ENCODE measurements at places on chromosomes 5 and 9.

- DNase-seq: no peak
Measured at GRCh38 chr9:131333771-131334628, 44.5 kb downstream of the PLPP7 start.

GRCh38 chr5:76475936-76476335, 72.9 kb downstream of the IQGAP2 start:
- no peak for DNase-seq

DNA sequence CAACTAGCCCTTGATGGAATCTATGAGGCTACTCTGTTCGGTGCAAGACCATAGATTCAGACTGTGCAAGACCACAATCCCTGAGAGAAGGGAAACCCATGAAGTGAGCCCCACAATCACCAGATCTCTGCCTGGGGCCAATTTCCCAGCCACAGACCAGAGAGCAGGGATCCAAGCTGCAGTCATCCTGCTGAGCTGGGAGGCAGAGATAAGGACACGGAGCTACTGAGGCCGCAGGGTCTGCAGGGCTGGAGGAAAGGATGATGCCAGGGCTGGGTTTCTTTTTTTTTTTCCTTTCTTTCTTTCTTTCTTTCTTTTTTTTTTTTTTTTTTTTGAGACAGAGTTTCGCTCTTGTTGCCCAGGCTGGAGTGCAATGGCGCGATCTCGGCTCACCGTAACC, 47.7 kb upstream of the FUBP3 start:
- no peak for DNase-seq

- no peak for DNase-seq
Measured at GRCh38 chr5:127333483-127333882, 42.9 kb downstream of the MEGF10 start.

- DNase-seq: no peak
Measured at GRCh38 chr9:96073531-96074480, 198.3 kb downstream of the ERCC6L2 start.

DNA sequence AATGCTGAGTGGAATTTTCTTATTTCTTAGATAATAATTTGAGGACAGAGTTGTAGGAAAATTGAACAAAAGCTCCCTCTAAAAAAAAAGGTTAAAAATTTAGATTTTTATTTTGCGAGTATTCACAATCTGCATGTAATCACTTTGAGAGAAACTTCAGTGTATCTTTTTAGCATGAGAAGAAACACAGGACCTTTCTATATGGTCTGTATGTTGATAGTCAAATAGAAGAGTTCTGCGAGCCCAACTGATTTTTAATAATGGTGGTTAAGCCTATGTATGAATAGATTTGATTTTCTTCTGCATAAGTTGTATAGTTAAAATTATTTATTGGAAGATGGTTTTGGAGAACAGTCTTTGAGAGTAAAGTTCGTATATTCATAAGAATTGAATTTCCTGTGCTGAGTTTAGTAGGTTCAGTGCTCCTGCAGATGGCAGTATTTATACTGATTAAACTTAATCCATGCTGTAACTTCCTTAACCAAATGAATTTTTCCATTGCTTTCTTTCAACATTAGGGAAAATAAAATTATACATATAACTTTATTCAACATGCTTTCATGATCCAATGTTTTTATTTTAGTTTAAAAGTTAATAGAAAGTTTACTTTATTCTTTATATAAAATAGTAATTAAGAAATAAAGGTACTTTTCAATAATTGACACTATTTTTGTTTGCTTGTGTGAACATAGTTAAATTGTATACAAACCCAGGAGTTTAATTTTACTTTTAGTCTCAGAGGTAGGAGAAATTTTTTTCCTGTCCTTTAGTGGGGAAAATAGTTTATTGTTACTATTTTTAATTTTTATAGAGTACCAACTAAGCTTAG, 19.6 kb downstream of the TCERG1 start:
- no peak for DNase-seq

GRCh38 chr5:59893429-59894227, at the start of gene PDE4D:
PDE4D (minus strand) TSS chr5:59893726.
- no peak for DNase-seq

- peak; percentile 1 for DNase-seq
Measured at GRCh38 chr5:108728566-108729241, 19.0 kb upstream of the FER start.

DNA sequence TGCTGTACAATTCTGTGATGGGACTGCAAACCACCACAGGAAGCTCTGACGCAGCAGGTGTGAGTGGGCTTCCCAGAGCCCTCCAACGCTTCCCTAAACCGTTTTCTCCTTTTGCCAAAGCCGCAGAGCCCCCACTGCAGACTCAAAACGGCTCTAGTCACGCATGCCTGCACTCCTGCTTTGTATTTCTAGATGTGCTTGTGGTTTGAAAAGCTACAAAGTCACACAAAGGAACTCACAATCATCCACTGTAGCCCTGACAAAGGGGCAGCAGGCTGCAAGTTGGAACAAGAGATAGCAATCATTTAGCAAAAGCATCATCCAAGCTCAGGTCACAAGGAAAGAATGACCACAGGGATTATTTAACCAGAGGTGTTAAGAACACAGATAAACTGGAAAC, 79.3 kb downstream of the PTPN3 start:
- no peak for DNase-seq

DNA sequence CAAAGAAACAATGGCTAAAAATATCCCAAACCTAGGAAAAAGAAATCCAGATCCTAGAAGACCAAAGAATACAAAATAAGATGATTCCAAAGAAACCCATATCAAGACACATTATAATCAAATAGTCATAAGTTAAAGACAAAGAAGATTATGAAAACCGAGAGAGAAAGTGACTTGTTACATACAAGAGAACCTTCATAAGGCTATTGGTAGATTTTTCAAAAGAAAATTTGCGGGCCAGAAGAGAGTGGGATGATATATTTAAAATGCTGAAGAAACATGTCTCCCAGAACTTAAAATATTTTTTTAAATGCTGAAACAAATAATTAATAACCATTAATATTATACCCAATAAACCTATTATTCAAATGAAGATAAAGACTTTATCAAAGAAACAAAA, 687.3 kb downstream of the TLE4 start:
- DNase-seq: no peak

- no peak for DNase-seq
Measured at GRCh38 chr5:50415912-50416311, 25.2 kb downstream of the EMB start.

DNA sequence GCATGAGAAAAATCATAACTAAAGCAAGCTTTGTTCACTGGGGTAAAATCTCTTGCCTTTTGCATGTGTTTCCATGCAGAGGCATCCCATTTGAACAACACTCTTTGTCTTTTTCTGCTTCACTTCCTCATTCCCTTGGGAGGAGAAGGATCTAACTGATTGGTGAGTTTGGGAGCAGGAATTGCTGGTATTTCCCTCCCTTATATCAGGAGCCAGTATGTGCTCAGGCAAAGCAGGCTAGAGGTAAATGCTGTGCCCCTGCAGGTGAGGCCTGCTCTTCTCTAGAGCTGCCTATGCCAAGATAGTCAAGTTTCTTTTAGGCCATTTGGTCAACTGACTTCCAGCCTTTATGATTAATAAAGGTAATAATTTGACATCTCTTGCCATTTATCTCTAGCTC, 179.9 kb downstream of the COX7C start:
- DNase-seq: no peak

DNA sequence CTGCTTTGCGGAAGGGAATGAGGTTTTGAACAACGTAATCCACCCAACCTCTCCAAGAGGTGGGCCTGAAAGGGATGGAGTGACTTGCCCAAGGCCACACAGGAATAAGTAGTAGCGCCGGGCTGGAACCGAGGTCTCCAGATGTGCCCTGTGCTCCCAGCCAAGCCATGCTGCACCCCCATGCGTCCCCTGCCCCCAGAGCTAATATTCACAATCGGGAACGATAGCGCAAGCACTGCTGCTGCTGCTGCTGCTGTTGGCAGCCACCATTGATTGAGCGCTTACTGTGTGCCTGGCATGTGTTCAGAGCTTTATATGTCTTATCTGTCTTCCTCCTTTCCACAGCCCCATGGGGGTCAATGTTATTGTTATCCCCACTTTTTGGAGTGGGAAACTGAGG, 43.9 kb downstream of the AMBP start:
- no peak for DNase-seq

- no peak for DNase-seq
Measured at GRCh38 chr9:109252291-109252690, 68.6 kb downstream of the EPB41L4B start.

- DNase-seq: no peak
Measured at GRCh38 chr9:133844881-133845410, 106.8 kb upstream of the SARDH start.

DNA sequence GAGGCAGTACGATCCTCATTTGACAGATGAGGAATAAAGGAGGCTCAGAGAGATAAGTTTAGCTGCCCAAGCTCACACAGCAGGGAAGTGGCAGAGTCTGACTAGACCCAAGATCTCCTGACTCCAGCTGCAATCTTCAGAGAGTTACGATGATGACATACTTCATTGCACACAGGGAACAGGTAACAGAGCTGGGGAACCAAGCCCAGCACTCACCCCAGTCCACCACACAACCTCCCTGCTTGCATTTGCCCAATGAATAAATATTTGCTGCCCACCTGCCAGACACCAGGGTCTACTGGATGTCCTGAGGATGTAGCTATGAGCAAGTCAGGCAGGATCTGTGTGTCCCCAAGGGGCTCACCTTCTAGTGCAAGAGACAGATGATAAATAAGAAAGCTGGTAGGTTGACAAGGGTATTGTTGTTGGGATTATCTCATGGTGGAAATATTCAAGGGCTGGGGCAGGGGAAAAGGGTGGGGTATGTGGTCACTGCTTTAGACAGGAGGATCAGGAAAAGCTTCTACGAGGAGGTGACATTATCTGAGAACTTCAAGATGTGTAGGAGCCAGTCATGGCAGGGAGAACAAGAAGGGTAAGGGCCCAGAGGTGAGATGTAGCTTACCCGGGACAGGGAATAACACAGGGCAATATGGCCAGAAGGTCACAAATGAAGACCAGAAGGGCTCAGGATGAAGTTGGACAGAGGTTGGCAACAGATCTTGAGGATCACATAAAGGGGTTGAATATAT, 28.6 kb upstream of the CPEB4 start:
- DNase-seq: no peak

Data from NCI-H510A treated with DMSO at 0.1 percent for 48 hours (cell line).